ENCODE measurements at places on chromosomes 4 and X.

GRCh38 chrX:123738378-123738940 is 5.6 kb upstream of the THOC2 start:
- DNase-seq, result no peak

DNA sequence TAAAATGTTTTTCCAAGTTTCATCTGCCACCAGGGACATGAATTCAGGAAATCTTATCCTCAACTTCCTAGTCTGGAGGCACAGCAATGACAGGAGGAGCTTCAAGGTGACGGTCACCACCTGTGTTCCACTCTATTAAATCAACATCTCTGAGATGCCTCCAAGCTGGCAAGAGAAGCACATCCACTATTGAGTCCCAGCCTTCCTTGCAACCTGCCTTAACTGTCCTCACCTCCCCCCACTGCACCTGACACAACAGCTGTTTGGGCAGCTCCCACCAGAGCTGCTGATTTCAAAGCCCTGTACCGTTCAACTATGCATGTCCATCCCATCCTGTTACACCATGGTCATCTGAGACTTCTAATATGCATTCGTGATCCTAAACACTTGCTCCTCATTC is 123.4 kb downstream of the COL25A1 start:
- DNase-seq, result no peak

GRCh38 chr4:182454440-182455013 is 211.3 kb downstream of the TENM3 start:
- no peak for DNase-seq

- DNase-seq, result peak; percentile 8
Observed at GRCh38 chr4:2934077-2934812, 29.0 kb downstream of the NOP14 start.

- peak; percentile 9 for DNase-seq
Observed at GRCh38 chr4:8167291-8167690, 8.7 kb upstream of the ABLIM2 start.

- DNase-seq, result no peak
Observed at GRCh38 chrX:70289168-70289792, 447 bp downstream of the PDZD11 start.

GRCh38 chr4:155007660-155008176 is 200.7 kb upstream of the NPY2R start:
- DNase-seq, result peak; percentile 82

DNA sequence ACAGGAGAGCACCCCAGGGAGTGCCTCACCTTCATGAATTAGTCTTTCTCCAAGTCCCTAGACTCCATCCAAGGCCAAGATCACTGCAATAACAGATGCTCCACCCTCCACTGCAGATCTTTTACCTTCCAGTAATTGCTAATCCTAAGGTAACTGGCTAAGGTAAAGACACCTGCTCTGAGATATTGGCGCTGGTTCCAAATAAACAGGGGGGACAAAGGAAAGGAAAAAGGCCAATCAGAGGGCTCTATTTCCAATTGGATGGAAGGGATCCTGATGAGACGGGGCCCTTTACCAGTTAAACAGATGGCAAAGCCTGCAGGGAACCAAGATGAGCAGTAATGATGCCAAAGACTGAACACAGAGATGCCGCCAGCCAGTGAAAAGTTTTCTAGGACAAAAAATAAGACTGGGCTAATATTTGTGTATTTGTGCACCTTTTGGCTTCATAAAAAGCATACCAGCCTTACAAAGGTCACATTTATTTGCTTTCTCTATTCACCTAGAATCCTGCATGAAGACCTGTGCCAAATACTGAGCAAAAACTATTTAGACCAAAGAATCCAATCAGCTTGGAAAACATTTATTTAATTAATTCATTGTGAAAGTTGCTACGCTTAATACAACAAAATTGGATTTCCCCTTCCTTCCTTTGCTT is 148.5 kb downstream of the PPP3CA start:
- no peak for DNase-seq
